ENCODE measurements at places on chromosomes 3 and 15.
A peak's percentile ranks its signal among the peaks of the same experiment; 100 is the strongest.

- DNase-seq = no peak
These were observed 25.5 kb upstream of the PIK3R4 start for GRCh38 chr3:130772129-130772528.

- peak; percentile 64 for DNase-seq
These were observed 52.7 kb upstream of the OXTR start for GRCh38 chr3:8822141-8822540.

- DNase-seq = no peak
These were observed 144.6 kb upstream of the ZPLD1 start for GRCh38 chr3:102290241-102290640.

DNA sequence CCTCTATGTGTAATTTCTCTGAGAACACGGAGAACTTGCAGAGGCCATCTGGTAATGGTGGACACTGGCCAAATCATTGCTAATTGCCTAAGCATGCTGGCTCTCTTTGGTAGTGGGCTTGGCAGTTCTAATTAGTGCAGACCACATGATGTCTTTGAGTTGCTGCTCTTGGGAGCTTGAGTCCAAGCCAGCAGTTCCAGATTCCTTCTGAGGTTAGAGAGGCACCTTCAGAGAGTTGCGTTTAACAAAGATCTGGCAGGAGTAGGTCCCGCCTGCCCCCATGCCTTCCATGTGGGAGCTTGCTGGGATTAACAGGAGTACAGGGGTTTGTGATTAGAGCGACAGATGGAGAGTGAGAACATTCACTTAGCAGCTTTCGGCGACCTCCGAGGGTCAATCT is 449.0 kb upstream of the LMCD1 start:
- DNase-seq = no peak

- DNase-seq = peak; percentile 94
These were observed 336.2 kb downstream of the ERC2 start for GRCh38 chr3:56131974-56132590.

DNA sequence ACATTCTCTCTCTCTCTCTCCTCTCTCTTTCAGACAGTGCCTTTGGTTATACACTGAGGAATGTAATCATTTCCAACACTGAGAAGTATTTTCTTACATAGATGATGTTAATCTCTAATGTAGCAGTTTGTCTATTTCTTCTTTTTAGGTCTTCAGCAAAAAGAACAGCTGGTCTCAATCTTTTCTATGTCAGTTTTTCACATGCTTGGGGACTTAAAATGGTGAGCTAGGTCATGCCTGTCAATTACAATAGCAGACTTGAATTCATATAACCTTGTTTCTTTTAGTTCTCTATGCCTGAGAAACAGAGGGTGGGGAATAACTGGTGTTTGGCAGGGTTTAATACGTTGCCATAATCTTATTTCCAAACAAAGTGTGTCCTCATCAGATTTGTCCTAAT is 786.2 kb downstream of the SQOR start:
- no peak for DNase-seq
